CD4-positive, alpha-beta memory T cell (primary cell): ENCODE measurements at places on chromosomes 6 and 20. TPM values are rescaled to one million over a fixed set of nuclear protein-coding genes. Genes with fewer than 3 reads are reported as not detected.

KCNG1 gene
- total RNA-seq, result not detected

HTR1B gene
- total RNA-seq, result not detected

ZBP1 gene
- total RNA-seq, result 21.7 TPM

NRN1 gene
- total RNA-seq, result not detected

UNC93A gene
- total RNA-seq, result not detected

COL9A1 gene
- total RNA-seq, result not detected

SLC26A8 gene
- not detected for total RNA-seq

HACE1 gene
- total RNA-seq, result 16.0 TPM

DNA sequence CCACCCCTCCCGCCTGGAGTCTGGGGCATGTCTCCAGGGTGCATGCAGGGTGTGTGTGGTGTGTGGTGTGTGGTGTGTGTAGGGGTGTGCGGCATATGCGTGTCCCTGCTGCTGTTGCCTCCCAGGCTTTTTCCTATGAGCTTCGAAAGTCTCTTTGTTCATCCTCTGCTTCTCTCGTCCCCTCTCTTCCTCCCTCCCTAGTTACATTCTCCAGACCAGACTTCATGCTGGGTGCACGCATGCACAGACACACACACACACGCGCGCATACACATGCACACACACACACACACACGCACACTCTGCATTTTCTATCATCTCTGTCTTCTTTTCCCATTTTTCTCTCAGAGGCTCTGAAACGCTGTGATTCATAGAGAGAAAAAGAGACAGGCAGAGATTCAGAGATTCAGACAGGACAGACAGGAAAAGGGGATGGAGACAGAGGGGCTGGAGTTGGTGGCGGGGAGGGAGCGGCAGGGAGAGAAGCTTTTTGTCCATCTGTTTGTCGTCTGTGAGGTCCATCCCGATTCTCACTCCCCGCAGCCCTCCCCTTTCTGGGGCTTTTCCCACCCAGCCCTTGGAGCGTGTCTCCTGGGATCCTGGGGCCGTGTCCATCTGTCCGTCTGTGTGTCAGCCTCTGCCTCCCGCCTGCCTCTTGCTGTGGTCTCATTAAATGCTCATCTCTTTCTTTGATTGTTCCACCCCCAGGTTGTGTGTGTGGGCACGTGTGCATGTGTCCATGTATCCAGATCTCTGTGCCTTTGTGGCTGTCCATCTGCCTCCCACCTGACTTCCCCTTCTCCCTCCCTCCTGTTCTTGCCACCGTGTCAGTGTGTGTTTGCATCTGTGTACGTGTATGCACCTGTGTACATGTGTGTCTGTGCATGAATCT lies 62.6 kb downstream of the SRC start:
- DNase-seq, result no peak
- peaks cover 21% of the 10 kb centered on the region for H3K4me1 ChIP-seq
- no peak overlapping the region for H3K27ac ChIP-seq
- peaks cover 8% of the 10 kb centered on the region for H3K27me3 ChIP-seq
- no peak overlapping the region for H3K4me3 ChIP-seq

DNA sequence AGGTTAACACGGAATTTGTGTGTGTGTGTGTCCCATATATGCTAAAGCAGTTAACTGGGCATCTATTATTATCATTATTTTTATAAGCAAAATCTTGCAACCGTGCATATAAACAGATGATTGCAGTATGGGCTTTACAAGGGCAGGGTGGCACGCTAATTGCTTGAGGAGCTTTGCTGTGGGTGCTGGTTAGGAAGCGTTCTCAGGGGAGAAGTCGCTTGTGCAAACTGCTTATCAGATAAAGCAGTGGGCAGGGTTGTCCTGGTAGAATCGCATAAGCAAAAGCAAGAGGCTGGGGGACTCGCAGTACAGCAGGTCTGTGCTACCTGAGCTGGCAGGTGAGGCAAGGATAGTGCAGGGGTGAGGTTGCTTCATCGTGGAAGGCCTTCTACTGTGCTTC lies 9.7 kb upstream of the CCN6 start:
- H3K27me3 ChIP-seq, result no peaks in the 10 kb centered on the region
- peaks cover 9% of the 10 kb centered on the region for H3K4me1 ChIP-seq
- DNase-seq, result no peak
- H3K27ac ChIP-seq, result no peak overlapping the region
- H3K4me3 ChIP-seq, result no peak overlapping the region
- no peaks in the 10 kb centered on the region for H3K36me3 ChIP-seq

DNA sequence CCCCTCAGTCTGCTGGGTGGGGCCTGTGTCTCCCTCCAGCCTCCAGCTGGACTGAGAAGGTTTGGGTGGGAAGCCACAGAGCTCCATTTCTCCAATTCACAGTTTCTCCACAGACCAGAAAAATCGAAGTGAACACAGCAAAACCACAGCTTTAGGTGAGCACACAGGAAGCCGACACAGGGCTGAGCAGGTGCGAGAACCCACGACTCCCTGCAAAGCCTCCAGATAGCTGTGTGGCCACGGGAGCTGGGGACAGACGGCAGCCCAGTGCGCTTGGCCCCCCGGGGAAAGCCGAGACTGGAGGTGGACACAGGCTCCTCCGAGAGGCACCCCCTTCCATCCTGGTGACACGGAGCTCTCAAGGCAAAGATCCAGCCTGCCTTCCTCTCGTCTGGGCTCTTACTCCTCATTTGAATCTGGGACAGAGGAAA lies 29.0 kb upstream of the MPC1 start:
- no peaks in the 10 kb centered on the region for H3K36me3 ChIP-seq
- H3K27me3 ChIP-seq, result no peaks in the 10 kb centered on the region
- H3K27ac ChIP-seq, result peak overlapping the region; percentile 38
- peaks cover 67% of the 10 kb centered on the region for H3K4me1 ChIP-seq

DNA sequence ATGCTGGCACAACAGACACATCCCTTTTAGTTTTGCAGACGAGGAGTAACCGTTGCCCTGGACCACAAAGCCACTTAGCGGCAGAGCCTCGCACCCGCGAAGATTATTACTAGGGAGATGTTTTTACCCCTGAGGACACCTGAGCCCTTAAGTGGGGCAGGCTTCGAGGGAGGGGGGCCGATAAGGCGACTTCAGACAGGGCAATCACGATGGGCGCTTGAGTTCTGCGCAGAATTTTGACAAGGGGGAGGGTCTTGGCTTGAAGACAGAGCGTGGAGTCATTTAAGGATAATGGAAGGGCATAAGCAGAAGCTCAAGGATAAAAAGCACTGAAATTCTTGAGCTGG lies 650 bp upstream of the TTK start:
- H3K4me1 ChIP-seq, result peaks cover 20% of the 10 kb centered on the region
- H3K27ac ChIP-seq, result peak overlapping the region; percentile 81
- H3K27me3 ChIP-seq, result no peaks in the 10 kb centered on the region
- H3K4me3 ChIP-seq, result peak overlapping the region; percentile 42

DNA sequence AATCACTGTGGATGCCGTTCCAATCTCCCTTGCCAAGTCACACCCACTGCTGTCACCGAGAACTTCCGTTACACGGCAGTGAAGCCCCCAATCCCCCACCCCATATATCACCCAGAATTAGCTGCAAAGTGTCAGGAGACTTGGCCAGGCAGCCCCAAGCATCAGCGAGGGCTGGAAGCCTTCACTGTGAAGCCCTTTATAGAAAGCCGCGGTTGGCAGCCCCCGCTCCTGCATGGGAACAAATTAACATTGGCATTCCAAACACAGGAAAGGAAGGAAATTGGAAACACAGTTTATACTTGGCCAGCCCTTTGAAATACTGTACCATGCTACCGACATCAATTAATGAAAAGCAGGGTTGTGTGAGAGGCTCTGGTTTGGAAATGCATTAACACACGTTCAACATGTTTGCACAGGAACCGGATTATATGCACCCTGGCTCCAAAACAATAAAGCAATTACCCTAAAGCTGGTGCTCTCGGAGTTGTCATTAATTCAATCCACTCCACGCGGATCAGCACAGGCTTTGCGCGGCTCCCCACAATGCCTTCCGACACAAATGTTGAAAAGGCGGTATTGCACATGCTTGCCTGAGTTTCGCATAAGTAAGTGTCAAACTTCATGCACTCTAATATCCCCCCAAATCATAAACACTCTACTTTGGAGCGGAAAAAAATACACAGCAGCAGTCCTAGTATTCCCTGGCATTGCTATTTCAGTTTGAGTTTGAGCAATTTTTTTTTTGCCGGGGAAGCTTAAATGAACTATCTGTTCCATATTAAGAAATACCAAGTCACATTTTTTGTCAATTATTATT lies 7.1 kb downstream of the BMP7 start:
- no peak overlapping the region for H3K4me3 ChIP-seq
- H3K4me1 ChIP-seq, result no peaks in the 10 kb centered on the region
- no peaks in the 10 kb centered on the region for H3K36me3 ChIP-seq
- no peaks in the 10 kb centered on the region for H3K27me3 ChIP-seq
- H3K27ac ChIP-seq, result no peak overlapping the region
- DNase-seq, result no peak

DNA sequence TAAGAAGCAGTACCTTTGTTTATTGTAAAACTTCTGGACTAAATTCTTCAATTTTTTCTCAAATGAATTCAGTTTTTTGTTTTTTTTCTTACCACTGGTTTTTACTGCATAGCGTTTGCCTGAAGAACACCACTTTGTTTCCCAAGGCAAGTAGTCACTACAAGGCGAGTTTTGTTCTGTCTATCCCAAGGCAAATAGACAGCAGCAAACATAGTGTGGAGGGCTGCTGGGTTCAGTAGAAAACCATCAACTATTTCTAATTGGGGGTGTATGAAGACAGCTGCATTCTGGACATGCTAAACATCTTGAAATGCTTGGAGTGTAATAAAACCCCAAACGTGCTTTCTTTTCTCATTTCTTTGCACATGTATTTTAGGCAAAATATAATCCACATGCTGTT lies 197.4 kb downstream of the ESR1 start:
- H3K27me3 ChIP-seq, result no peaks in the 10 kb centered on the region
- no peak overlapping the region for H3K4me3 ChIP-seq
- no peak overlapping the region for H3K27ac ChIP-seq
- H3K4me1 ChIP-seq, result no peaks in the 10 kb centered on the region
- no peak for DNase-seq

- peaks cover 6% of the 10 kb centered on the region for H3K27me3 ChIP-seq
- no peak overlapping the region for H3K27ac ChIP-seq
- no peaks in the 10 kb centered on the region for H3K36me3 ChIP-seq
- no peak overlapping the region for H3K4me3 ChIP-seq
- DNase-seq, result no peak
- H3K4me1 ChIP-seq, result no peaks in the 10 kb centered on the region
Observed at GRCh38 chr6:35512006-35512405, 690 bp downstream of the TULP1 start.

DNA sequence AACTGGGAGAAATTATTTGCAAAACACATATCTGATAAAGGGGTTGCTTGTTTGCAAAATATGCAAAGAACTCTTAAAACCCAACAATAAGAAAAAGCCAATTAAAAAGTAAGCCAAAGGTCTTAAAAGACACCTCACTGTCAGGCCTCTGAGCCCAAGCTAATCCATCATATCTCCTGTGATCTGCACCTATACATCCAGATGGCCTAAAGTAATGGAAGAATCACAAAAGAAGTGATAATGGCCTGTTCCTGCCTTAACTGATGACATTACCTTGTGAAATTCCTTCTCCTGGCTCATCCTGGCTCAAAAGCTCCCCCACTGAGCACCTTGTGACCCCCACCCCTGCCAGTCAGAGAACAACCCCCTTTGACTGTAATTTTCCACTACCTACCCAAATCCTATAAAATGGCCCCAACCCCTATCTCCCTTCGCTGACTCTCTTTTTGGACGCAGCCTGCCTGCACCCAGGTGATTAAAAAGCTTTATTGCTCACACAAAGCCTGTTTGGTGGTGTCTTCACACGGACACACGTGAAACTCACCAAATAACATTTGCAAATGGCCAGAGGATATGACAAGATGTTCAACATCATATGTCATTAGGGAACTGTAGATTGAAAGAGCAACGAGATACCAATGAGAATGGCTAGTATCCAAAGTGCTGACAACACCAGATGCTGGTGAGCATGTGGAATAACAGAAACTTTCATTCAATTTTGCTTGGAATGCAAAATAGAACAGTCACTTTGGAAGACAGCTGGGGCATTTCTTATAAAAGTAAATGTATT lies 565.0 kb upstream of the ADGRB3 start:
- no peaks in the 10 kb centered on the region for H3K27me3 ChIP-seq
- no peak overlapping the region for H3K27ac ChIP-seq
- no peak for DNase-seq
- no peaks in the 10 kb centered on the region for H3K4me1 ChIP-seq
- H3K4me3 ChIP-seq, result no peak overlapping the region
- no peaks in the 10 kb centered on the region for H3K36me3 ChIP-seq

- no peak for DNase-seq
- peaks cover 8% of the 10 kb centered on the region for H3K36me3 ChIP-seq
- H3K4me1 ChIP-seq, result no peaks in the 10 kb centered on the region
- no peak overlapping the region for H3K27ac ChIP-seq
- no peak overlapping the region for H3K4me3 ChIP-seq
Observed at GRCh38 chr6:158503846-158504245, 56.0 kb upstream of the TMEM181 start.

- H3K4me1 ChIP-seq, result no peaks in the 10 kb centered on the region
- no peaks in the 10 kb centered on the region for H3K27me3 ChIP-seq
- no peak for DNase-seq
- no peak overlapping the region for H3K27ac ChIP-seq
- H3K4me3 ChIP-seq, result no peak overlapping the region
Observed at GRCh38 chr6:52243282-52243893, 912 bp downstream of the IL17F start.

DNA sequence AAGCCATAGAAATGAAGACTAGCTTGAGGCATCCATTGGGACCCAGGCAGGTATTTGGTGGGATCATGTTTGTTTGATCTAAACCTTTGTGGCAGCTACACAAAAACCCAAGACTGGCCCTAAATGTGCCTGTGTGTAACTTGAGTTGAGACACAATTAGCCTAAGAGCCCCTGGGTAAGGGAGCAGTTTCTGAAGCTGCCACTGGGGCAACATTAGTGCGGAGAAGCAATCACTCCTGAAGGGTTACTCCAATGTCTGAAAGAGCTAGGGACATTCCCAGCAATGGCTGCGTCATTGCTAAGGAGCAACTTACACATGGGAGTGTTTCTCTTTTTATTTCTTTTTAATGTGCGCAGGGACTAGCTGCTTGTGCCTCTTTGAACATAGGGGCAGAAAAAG lies 67.9 kb upstream of the EEF1E1 start:
- no peak for DNase-seq
- H3K27me3 ChIP-seq, result no peaks in the 10 kb centered on the region
- no peak overlapping the region for H3K4me3 ChIP-seq
- H3K4me1 ChIP-seq, result no peaks in the 10 kb centered on the region
- H3K36me3 ChIP-seq, result no peaks in the 10 kb centered on the region
- no peak overlapping the region for H3K27ac ChIP-seq

GRCh38 chr6:75244063-75244584 lies 523 bp upstream of the COX7A2 start:
- H3K4me3 ChIP-seq, result peak overlapping the region; percentile 93
- H3K36me3 ChIP-seq, result peaks cover 4% of the 10 kb centered on the region
- peak overlapping the region; percentile 96 for H3K27ac ChIP-seq
- DNase-seq, result no peak

- H3K4me3 ChIP-seq, result no peak overlapping the region
- no peak overlapping the region for H3K27ac ChIP-seq
- no peaks in the 10 kb centered on the region for H3K27me3 ChIP-seq
- H3K36me3 ChIP-seq, result no peaks in the 10 kb centered on the region
Observed at GRCh38 chr20:50296450-50297375, 106.1 kb downstream of the CEBPB start.
